Peyer's patch (tissue), 4 donors: ENCODE measurements at places on chromosomes 12 and 14. TPM values are rescaled to one million over a fixed set of nuclear protein-coding genes. Genes with fewer than 3 reads are reported as not detected.

TMEM179 gene
- 1.7 TPM for total RNA-seq

CLEC4C gene
- not detected for total RNA-seq

MYF5 gene
- total RNA-seq, result not detected

HAL gene
- 4.0 TPM for total RNA-seq

YLPM1 gene
- total RNA-seq, result 64.2 TPM

CCDC184 gene
- not detected for total RNA-seq

PTHLH gene
- not detected for total RNA-seq

PLCZ1 gene
- total RNA-seq, result not detected

PYGL gene
- 1.8 TPM for total RNA-seq

ACSM4 gene
- not detected for total RNA-seq

FOXG1 gene
- total RNA-seq, result not detected
